Suppressor macrophage treated with lipopolysaccharide for 4 hours (primary cell): ENCODE measurements at places on chromosomes 2 and 18.

GRCh38 chr18:45920367-45920766 is 46.8 kb downstream of the EPG5 start:
- DNase-seq = peak; percentile 10

- DNase-seq = no peak
Measured at GRCh38 chr2:6937582-6937981, 20.4 kb downstream of the RNF144A start.

DNA sequence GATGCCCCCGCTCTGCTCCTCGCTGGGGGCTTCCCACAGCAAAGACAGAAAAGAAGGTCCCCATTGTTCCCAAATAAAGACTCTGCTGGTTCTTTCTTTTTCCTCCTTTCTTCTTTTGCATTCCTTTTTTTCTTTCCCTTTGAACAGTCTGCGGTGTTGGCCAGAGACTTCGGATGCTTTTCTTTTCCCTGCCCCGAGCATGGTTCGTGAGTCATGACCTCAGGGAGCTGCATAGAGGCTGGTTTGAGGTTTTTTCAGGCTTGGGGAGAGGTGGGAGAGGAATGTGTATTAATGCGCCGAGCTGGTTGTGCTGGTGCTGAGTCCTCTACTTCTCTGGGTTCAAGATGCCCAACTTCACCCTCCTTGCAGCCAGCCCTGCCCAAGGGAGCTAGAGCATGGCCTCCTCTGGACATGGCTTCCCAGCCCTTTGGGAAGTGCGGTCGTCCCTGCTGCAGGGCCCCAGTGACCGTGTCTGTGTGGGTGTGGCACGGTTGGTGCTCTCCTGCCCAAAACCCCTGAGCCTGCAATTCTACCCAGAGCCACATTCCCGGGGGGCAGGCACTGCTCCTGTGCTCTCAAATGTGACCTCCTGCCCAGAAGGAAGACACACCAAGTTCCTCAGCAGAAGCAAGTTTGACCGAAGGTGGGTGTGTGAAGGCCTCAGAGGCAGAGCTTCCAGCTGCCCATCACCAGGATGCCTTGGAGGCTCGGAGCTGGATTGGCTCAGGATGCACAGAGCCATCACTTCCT is 9.0 kb upstream of the ARHGEF4 start:
- DNase-seq = no peak

- DNase-seq = no peak
Measured at GRCh38 chr18:30440351-30440750, 602.2 kb downstream of the DSC3 start.

DNA sequence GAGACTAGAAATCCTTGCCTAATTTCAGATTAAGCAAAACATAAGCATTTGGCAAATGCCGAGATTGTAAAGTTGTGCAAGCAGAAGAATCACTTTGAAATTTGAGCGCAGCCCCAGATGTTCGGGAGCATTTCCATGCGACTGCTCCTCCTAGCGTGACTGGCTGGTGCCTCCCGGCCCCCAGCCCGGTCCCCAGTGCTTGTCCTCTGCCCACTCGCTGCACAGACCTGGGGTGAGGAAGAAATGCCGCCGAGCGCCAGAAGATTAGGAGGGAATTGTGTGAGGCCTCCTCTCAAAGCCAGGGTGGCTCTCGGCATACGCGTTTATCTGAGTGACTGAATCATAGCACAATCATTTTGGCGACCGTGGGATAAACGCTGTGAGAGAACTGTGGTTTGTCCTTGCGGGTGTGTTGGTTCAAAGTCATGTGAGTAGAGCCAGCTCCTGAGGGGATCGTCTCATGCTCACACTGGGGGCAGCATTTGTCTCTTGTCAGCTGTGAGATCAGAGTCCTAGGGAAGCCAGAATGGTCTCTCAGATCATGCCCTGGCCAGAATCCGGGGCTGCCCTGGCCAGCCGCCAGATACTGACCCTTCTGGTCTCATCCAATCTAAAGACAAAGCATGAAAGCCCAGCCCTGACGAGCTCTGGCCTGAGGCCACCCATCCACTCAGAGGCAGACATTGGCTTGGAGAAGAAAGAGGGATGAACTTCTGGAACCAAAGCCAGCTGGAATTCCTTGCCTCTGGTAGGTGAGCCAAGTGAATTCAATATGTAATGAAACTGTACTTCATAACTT is 189.3 kb downstream of the SH3RF3 start:
- no peak for DNase-seq

GRCh38 chr18:79460481-79461300 is 65.0 kb downstream of the NFATC1 start:
- no peak for DNase-seq

DNA sequence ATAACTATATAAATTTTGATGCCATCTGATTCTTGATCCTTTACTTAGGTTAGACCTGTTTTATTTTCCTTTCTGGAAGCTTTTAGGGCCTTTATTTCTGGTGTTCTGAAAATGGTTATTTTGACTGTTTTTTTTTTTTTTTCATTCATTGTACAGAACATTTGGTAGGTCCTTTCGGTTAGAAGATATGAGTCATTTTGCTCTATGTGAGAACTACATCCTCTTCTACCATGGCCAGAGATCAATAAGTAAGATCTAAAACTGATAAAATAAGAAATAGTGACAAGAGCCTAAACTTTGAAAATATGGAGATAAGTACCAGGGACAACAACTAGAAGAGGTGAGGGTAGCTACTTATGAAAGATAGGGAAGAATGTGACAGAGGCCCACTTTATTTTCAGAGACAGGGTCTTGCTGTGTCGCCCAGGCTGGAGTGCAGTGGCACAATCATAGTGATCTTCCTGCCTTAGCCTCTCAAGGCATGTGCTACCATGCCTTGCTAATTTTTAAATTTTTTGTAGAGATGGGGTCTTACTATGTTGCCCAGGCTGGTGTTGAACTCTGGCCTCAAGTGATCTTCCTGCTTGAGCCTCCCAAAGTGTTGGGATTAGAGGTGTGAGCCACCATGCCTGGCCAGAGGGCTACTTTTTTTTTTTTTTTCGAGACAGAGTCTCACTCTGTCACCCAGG is 66.5 kb downstream of the EIF2AK3 start:
- no peak for DNase-seq

- DNase-seq = no peak
Measured at GRCh38 chr2:188725746-188726360, 248.3 kb upstream of the COL3A1 start.

GRCh38 chr18:79399275-79400081 is 3.7 kb downstream of the NFATC1 start:
- DNase-seq = no peak
